Umbilical cord (tissue), 2 donors: ENCODE measurements at places on chromosomes 4 and X. TPM values are rescaled to one million over a fixed set of nuclear protein-coding genes. Genes with fewer than 3 reads are reported as not detected.

- peak; percentile 75 for DNase-seq
These were observed 508.8 kb downstream of the ANKRD50 start for GRCh38 chr4:124203613-124204238.

Gene MAGEA12
- not detected for total RNA-seq

Gene MAGEA2
- total RNA-seq = 0.24 TPM

GRCh38 chr4:184937030-184937710 is 81.1 kb upstream of the HELT start:
- no peak for DNase-seq

GRCh38 chr4:19947349-19947748 is 304.4 kb upstream of the SLIT2 start:
- DNase-seq = no peak

Gene FRMD7
- 0.48 TPM for total RNA-seq

DNA sequence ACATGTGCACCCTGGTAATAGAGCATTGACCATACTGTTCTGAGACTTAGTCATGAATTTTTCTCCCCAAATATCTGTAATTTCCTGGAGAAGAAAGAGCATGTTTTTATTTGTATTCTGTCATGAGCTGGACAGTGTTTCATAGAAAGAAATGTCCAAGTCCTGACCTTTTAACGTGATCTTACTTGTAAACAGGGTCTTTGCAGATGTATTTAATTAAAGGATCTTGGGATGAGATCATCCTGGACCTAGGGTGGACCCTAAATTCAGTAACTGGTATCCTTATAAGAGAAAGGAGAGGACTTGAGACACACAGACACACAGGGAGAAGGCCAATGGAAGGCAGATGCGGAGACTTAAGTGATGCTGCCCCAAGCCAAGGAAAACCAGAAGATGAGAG is 3.6 kb downstream of the ADGRA3 start:
- DNase-seq = no peak

GRCh38 chr4:133598779-133599178 is 449.7 kb downstream of the PCDH10 start:
- DNase-seq = no peak

- DNase-seq = no peak
These were observed 350.0 kb upstream of the CTSO start for GRCh38 chr4:156303708-156304107.

DNA sequence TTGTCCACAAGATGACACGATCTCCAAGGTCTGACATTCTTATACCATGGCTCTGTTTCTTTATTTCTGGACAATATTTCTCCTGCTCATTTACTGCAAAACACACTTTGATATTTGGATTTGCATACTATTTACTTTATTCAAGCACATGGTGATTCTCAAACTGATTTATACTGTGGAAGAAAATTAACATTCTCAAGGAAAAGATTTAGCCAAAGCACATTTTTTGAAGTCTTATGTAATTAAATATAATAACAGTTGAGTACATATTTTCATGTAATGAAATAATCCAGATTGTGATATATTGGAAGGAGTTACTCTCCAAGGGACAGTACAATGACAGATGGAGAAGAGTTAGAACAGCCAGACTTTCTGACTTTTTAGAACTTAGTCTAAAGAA is 155.8 kb upstream of the CT83 start:
- no peak for DNase-seq

- DNase-seq = peak; percentile 36
These were observed 140.2 kb upstream of the KLF3 start for GRCh38 chr4:38523524-38524448.

DNA sequence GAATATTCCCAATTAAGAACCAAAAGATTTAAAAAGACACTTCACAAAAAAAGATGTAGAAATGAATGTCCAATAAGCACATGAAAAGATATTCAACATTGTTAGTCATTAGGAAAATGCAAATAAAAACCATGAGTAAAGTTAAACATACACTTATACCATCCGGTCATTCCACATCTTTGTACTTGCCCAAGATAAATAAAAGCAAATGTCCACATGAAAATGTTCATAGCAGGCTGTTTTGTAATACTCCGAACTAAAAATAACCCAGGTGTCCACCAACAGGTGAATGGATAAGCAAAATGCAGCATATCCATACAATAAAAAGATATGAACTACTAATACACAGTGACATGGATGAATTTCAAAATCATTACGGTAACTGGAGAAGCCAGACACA is 28.6 kb upstream of the ZCCHC4 start:
- DNase-seq = no peak

Gene ITGB1BP2
- total RNA-seq = 33.2 TPM

DNA sequence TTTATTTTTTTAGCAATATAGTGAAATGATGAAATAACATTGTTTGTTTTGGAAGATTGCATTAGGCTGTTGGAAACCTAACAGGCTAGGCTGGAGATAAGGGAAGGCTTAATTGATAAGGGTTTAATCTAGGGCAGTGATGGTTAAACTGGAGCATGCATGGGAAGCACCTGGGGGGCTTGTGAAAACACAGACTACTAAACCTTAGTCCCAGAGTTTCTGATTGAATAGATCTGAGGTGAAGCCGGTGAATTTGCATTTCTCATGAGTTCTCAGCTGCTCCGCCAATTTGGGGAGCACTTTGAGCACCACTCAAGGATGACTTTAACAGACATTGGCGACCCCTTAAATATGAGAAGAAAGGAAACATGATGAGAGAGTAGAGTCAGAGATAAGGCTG is 11.5 kb downstream of the STK26 start:
- DNase-seq = no peak

GRCh38 chr4:125319311-125319710 is 4.6 kb downstream of the FAT4 start:
- no peak for DNase-seq

- peak; percentile 72 for DNase-seq
These were observed 6.8 kb upstream of the ANOS1 start for GRCh38 chrX:8738588-8739189.

GRCh38 chrX:38220415-38221390 is at the start of gene SRPX:
SRPX (minus strand) TSS chrX:38220871; CDS start chrX:38220792, 79 bp downstream.
- peak; percentile 63 for DNase-seq

- DNase-seq = peak; percentile 29
These were observed 121.9 kb downstream of the RBMX2 start for GRCh38 chrX:130523460-130524394.

Gene NDNF
- 6.3 TPM for total RNA-seq

Gene CXCL9
- 1.4 TPM for total RNA-seq

Gene CD38
- 9.6 TPM for total RNA-seq

Gene RCHY1
- total RNA-seq = 57.8 TPM

DNA sequence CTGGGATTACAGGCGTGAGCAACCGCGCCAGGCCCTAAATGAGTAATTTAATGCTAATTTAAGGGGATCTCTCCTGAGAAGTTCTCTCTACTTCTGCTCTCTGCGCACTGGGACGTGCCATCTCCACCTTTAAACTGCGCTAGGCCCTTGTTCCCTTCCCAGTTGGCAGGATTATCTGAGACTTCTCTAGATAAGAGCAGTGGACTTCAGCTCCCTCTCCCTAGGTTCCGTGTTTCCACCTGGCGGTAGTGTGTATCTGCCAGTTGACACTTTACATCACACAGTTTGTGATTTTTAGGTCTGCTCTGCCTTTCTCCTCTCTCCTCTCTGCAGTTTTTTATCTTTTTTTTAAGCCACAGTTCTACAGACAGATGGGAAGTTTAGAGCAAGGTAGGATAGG is 40.2 kb downstream of the ARHGAP10 start:
- DNase-seq = no peak

DNA sequence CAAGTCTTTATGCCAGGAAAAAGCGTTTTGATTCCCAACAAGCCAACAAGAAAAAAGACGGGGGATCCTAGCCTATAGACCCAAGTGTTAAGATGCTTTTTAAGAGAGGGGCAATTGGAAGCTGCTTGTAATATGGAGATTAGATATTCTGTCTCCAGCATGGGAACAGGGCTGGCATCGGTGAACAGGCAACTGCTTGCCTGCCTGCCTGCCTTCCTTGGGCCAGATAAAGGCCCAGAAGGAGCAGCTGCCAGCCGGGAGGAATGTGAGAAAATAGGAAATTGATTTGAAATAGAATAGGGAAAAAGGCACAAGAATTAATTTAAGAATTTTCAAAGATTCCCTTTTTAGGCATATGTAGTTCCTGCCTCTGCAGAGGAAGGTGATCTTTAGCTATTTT is 192.2 kb downstream of the TENM3 start:
- DNase-seq = no peak

DNA sequence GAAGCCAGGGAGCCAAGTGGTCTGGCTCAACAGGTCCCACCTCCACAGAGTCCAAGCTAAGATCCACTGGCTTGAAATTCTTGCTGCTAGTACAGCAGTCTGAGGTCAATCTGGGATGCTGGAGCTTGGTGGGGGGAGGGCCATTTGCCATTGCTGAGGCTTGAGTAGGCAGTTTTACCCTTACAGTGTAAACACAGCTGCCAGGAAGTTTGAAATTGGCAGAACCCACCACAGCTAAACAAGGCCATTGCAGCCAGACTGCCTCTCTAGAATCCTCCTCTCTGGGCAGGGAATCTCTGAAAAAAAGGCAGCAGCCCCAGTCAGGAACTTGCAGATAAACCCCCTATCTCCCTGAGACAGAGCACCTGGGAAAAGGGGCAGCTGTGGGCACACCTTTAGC is 84.9 kb downstream of the EDA2R start:
- DNase-seq = no peak

Gene OCIAD1
- 103 TPM for total RNA-seq
